ENCODE measurements at places on chromosomes 3 and 15. TPM values are rescaled to one million over a fixed set of nuclear protein-coding genes. Genes with fewer than 3 reads are reported as not detected.

- DNase-seq: no peak
Observed at GRCh38 chr15:95931619-95932018, 398.9 kb upstream of the NR2F2 start.

GRCh38 chr15:77038312-77039216 is 32.3 kb downstream of the TSPAN3 start:
- no peak for DNase-seq

GRCh38 chr3:184261270-184261853 is at the start of gene CAMK2N2:
CAMK2N2 (minus strand) TSS chr3:184261553; CDS start chr3:184261285, 268 bp downstream.
- no peak for DNase-seq

- no peak for DNase-seq
Observed at GRCh38 chr15:43795997-43796396, 3.9 kb downstream of the SERF2 start.

DNA sequence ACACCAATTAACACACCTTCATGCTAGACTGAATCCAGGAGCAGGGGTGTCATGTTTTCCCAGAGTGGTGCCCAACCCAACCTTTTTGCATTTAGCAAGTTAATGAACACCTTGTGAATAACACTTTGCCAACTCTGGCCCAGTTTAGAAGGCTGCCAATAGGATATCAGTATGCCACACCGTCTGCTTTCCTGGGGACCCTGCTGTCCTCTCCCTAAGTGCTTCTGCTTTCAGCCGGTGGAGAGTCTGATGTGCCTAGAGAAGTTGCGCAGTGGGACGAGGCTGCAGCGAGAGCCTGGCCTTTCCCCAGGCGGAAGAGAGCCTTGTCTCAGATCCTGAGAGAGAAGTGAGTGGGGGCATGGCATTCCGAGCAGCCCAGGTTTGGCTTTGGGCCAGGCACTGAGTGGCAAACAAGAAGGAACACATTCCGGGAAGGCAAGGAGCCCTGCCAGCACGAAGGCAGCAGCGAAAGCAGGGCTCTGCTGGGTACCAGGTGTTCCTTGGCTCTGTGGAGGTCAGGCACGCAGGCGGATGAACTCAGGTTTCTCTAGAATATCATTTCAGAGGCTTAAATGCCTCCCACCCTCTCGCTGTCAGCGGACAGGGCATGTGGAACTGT is 36.9 kb downstream of the SENP8 start:
- DNase-seq: peak; percentile 82

DNA sequence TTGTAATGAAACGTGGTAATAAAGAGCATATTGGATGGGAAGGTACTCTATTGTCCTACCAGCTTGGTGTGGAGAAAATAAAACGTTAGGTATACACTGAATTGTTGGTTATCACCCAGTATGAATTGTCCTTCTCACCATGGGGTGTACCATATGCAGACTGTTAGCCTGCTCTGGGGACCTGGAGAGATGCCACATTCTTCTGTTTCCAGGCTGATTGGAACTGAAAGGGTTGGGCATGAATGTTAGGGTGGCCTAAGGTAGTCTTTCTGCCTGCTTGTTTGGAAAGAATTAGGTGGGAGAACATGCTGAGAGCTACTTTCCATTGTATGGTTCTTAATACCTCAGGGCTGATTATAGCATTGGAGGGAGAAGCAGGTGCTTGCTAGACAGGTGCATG is 340.6 kb downstream of the PTPRG start:
- no peak for DNase-seq

- DNase-seq: no peak
Observed at GRCh38 chr3:27200721-27201489, 168.3 kb downstream of the NEK10 start.

DNA sequence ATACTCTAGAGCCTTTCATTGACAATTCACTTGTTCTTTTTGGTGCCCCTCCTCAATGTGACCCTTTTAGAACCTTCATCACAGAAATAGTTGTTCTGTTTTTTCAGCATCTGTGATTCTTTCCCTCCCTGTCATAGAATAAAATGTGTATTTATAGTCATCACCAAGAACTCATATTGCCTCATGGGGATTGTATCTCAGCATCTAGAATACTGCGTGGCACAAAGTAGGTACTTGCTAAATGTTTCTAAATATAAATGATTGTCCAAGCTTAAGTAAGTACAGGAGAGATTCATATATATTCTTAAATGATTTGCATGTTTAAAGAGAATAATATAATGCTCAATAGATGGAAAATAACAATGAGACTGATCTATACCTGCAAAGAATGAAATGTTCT is 190.1 kb downstream of the FNDC3B start:
- DNase-seq: no peak

The MESP2 gene
- polyA plus RNA-seq: 0.45 TPM

The VILL gene
- polyA plus RNA-seq: 9.9 TPM

The FGF7 gene
- 18.8 TPM for polyA plus RNA-seq

The ATP10A gene
- polyA plus RNA-seq: 4.1 TPM

The SEMA3G gene
- polyA plus RNA-seq: 19.1 TPM

The TLR9 gene
- 0.18 TPM for polyA plus RNA-seq

The HESX1 gene
- polyA plus RNA-seq: 4.5 TPM

All from left kidney (tissue), 8 donors.